ENCODE measurements at places on chromosomes 5 and 9. TPM values are rescaled to one million over a fixed set of nuclear protein-coding genes. Genes with fewer than 3 reads are reported as not detected.

NUTM2G gene
- total RNA-seq, result not detected

GRCh38 chr5:55440188-55440646, 94.5 kb downstream of the PLPP1 start:
- DNase-seq, result no peak

HARS1 gene
- 36.7 TPM for total RNA-seq

GRCh38 chr9:37986001-37986400, 82.1 kb upstream of the SLC25A51 start:
- DNase-seq, result no peak

GMCL2 gene
- not detected for total RNA-seq

DOCK8 gene
- total RNA-seq, result 5.7 TPM

GPR150 gene
- total RNA-seq, result not detected

DNA sequence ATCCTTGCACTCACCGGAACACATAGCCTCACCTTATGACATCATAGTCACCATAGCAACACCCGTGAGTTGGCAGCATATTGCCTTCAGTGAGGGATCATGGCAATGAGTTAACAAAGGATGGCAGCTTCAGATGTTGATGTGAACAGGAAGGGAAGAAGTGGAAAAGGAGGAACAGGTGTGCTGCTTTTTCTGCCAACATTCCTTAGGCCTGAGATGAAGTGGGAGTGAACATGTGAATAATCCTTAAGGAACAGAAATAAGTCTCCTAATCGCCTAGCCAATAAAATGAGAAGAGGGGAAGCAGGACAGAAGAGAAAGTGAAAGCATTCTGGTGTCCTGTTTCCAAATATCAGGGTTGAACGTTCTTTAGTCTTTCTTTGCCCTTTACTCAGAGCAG, 360.0 kb downstream of the BRINP1 start:
- no peak for DNase-seq

GRCh38 chr5:535846-536698, 11.8 kb upstream of the SLC9A3 start:
- DNase-seq, result peak; percentile 13

- DNase-seq, result no peak
Measured at GRCh38 chr5:171438738-171439137, 19.3 kb downstream of the FGF18 start.

FBLL1 gene
- not detected for total RNA-seq

DNA sequence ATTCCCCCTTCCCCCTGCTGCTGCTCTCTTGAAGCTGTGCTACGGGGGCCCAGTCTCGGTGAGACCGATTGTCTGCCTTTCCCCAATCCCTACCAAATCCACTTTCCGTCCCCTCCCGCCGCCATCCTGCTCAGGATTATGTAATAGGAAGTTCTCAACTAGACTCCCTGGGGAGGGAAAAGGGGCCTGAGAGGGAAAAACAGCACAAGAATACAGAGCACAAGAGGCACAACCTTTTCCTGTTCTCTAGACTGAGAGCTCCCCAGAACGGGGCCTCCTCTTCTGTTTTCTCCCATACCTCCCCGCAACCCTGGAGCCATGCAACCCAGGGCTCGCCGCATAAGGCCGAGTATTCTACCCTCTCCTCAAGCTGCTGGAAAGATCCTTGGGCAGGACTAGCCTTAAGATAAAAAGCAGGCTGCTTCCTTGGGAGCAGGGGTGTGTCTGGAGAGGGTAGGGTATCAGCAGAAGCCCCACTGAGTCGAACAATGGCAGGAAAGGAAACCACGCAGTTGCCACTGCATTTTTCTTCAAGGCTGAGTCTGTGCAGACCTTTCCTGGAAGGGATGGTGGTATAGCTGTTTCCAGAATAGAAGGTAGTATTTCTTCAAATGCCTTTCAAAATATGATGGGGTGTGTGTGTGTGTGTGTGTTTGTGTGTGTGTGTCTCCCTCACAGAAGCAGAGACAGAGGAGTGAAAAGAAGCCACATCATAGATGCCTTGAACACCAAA, 12.9 kb downstream of the MYORG start:
- DNase-seq, result peak; percentile 47

DNA sequence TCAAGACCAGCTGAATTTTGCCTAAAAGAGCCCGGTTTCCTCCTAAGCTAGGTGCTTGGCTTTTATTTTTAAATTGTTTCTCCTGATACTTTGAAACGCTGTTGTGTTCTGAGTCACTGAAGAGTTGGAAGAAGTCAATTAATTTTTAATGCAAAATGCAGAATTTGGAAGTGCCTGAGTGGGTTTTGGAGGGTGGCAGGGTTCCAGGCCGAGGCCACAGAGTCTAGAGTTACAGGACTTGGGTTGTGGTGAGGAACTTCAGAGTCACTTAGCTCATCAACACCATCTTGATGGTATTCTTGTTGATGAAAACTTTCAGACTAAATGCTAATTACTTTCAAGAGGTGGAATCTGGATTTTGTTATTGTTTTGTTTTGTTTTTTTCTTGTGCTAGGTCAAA, 130.6 kb downstream of the PDZD2 start:
- no peak for DNase-seq

DNA sequence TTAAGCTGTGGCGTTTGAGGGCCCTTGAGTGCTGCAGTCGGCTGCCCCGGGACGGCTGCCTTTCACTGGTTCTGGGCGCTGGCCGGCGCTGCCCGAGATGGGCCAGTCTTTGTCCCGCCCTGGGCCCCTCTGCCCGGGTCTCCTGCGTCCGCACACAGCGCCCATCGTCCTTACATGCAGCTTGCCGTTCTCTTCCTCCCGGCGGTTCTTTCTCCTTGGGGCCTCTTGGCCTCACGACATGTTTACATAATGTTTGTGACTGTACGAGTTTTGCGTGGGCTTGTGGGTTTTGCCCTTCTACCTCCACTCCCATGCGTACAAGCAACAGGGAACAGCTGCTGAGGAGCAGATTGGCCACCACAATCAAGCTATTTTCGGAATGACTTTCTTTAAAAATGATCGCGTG, 618 bp downstream of the TNPO1 start:
- peak; percentile 72 for DNase-seq

Data from left ventricle myocardium superior (tissue), 1 donor.